ENCODE measurements at places on chromosomes 3 and 15. TPM values are rescaled to one million over a fixed set of nuclear protein-coding genes. Genes with fewer than 3 reads are reported as not detected.

RLBP1 gene
- total RNA-seq: not detected

CNTN3 gene
- not detected for total RNA-seq

- no peak for DNase-seq
Measured at GRCh38 chr3:18237251-18238005, 187.7 kb downstream of the SATB1 start.

GRCh38 chr3:152305075-152305474 is 36.3 kb downstream of the MBNL1 start:
- no peak for DNase-seq

- DNase-seq: no peak
Measured at GRCh38 chr15:79675982-79676381, 220.8 kb downstream of the MTHFS start.

Measured in activated naive CD8-positive, alpha-beta T cell treated with anti-CD3 and anti-CD28 coated beads, Interleukin-2, amount 10 ng/mL, durations not matched to agents 7 days and 5 days (primary cell).